ENCODE measurements at places on chromosomes 12 and 14.

GRCh38 chr12:46560089-46560488 lies 187.5 kb upstream of the SLC38A2 start:
- DNase-seq = no peak

- DNase-seq = no peak
Measured at GRCh38 chr14:60357551-60358149, 108.6 kb downstream of the PPM1A start.

- no peak for DNase-seq
Measured at GRCh38 chr12:104411826-104412641, 44.7 kb upstream of the CHST11 start.

DNA sequence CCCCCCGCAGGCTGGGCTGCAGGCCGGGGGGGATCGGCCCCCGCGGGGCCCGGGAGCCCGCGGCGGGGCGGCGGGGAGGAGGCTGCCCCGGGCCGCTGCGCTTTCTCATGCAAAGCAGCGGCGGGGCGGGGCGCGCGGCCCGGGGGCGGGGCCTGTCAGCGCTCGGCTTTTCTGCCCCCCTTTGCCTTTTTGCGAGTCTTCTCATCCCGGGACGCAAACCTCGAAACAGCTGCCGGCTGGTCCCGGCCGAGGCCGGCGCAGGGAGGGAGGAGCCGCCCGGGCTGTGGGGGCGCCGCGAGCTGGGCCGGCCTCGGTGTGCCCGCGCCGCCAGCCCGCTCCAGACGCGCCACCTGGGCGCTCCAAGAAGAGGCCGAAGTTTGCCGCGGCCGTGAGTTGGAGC lies at the start of gene FZD10:
TSS of gene FZD10 (plus strand) at position 198 of the 400 bp plus-strand sequence. CDS start 479 bp downstream, outside the sequence.
- DNase-seq = no peak

DNA sequence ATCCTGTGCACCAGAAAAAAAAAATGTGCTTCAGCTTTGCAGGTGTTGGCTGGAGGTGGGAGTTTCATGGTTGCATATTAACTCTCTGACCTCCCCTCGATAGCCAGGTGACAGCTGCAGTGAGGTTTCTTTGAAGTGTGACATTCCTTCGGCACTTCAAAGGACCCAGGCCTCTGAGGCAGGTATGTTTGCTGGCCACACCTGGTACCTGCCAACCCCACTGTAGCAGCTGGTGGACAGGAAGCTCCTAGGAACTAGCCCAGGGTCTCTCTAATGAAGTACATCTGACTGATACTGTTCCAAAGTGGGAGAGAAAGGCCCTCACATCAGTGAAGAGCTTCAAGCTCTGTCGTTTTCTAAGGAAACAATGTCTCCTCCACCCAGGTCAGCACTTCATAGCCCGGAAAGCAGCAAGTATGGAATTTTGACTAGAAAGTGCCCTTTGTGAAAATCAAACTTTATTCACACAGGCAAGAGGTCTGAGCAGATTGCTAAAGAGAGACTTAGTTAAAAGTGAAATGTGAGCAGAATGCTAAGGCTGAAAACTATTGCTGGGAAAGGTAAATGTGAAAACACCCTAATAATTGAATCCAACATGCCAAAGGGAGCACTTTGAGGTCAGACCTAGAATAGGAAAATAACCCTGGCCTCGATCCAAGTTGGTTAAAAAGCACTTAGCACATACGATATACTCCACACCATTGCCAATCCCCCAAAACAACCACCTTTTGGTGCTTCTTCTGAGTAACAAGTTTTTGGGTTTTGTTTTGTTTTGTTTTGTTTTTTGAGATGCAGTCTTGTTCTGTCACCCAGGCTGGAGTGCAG lies 71.3 kb downstream of the PHLDA1 start:
- DNase-seq = no peak

DNA sequence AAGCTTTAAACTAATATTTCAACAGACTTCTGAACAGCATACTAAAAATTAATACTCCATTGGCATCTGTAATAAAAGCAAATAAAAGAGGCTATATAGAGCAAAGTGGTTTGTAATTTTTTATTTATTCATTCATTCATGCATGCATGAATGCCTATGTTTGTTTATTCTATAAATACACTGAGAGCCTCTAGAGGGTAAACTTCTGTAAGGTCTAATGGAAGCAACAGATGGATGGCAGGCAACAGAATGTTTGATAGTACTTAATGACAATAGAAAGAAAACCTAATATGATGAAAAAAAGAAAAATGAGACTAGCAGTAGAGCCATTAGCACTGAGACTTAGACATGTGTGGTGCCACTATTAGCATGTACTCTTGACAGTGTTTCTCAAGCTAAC lies 253.1 kb downstream of the CCDC91 start:
- DNase-seq = no peak

- no peak for DNase-seq
Measured at GRCh38 chr14:93337143-93337753, 4.4 kb upstream of the BTBD7 start.

Data from stimulated activated CD4-positive, alpha-beta T cell treated with anti-CD3 and anti-CD28 coated beads, Interleukin-1b, Interleukin-23, amount 100 ng/mL, for 1 hour (primary cell).